Activated CD4-positive, alpha-beta T cell treated with anti-CD3 and anti-CD28 coated beads, Interleukin-2, Interleukin-4, amounts not matched to agents 100 ng/mL and 50 ng/mL, durations not matched to agents 16 hours and 8 hours (primary cell): ENCODE measurements at places on chromosomes 7 and 10.
A peak's percentile ranks its signal among the peaks of the same experiment; 100 is the strongest.

- DNase-seq, result peak; percentile 60
Observed at GRCh38 chr10:71696628-71697326, 22.8 kb downstream of the C10orf105 start.

DNA sequence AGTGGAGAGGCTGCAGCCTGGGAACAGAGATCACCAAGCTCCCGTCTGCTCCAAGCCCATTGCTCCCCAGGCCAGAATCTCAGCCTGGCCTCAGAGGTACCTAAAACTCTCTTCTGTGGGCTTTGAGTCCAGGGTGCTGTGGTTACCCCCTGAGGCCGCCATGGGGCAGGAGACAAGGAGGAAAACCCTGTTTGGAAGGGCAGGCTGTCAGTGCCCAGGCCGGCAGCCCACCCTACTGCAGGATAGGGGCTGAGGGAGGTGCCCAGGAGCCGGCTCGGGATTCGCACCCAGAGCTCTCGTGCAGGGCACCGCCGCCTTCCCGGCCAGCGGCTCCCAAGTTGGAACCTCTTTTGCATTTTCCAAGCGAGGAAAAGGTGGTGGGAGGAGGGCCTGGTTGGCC is 24.5 kb downstream of the UNCX start:
- DNase-seq, result no peak

DNA sequence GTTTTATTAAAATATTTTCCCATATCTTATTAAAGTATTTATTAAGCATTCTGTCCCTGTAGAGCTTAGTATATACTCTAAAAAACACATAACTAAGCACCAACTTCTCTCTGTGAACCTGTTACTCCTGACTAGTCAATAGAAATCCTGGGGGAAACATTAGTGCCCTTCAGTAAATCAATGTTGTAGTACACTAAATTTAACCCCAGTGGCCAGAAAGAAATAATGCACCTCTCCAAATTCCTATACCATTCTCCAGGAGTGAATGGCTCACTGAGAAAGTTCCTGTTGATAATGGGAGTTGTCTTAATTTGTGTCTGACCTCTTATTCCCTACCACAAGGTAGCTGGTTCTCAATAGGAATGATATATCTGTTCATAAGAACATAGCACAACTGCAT is 188.2 kb downstream of the SEMA3D start:
- no peak for DNase-seq

- DNase-seq, result no peak
Observed at GRCh38 chr7:75623390-75624133, 115.2 kb downstream of the HIP1 start.

DNA sequence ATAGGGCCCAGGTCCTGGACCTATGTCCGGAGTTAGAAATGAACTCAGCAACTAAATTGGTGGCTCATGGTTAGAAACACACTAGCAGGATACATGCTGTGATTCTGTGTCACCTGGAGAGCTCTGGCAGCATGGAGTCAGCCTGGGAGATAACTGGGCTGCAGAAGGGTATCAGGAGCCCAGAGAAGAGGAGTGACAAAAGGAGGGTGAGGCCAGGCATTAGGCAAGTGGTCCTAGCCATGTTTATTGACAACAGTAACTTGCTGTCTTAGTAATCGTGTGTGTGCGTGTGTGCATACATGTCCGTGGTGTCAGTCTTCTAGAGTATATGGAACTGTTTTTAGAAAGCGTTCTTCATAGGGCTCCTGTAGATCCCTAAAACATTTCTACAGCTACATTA is 157.5 kb upstream of the PHYHIPL start:
- no peak for DNase-seq

DNA sequence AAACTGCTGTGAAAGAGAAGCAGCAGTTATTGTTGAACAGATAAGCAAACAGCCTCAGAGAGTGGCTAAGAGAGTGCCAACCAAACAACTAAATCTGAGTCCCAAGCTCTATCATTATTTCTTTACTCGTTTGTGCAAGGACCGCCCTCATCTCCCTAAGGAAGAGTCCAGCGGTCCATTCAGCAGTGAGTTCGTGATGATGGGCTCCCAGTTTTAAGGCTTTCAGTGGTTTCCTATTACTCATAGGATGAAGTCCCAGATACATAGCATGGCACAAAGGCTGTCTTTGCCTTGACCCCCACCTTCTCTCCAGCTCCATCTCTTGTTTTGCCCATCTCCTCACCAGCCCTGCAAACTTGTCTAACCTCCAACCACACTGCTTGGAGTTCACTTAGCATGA is 24.3 kb upstream of the PDE1C start:
- no peak for DNase-seq

GRCh38 chr10:43912469-43912868 is 263.8 kb upstream of the ZNF32 start:
- DNase-seq, result no peak

GRCh38 chr10:94439275-94439861 is 37.0 kb downstream of the TBC1D12 start:
- DNase-seq, result no peak

- DNase-seq, result no peak
Observed at GRCh38 chr7:76359978-76360638, 1.3 kb upstream of the YWHAG start.

GRCh38 chr10:13376746-13377145 is 28.7 kb upstream of the SEPHS1 start:
- no peak for DNase-seq

DNA sequence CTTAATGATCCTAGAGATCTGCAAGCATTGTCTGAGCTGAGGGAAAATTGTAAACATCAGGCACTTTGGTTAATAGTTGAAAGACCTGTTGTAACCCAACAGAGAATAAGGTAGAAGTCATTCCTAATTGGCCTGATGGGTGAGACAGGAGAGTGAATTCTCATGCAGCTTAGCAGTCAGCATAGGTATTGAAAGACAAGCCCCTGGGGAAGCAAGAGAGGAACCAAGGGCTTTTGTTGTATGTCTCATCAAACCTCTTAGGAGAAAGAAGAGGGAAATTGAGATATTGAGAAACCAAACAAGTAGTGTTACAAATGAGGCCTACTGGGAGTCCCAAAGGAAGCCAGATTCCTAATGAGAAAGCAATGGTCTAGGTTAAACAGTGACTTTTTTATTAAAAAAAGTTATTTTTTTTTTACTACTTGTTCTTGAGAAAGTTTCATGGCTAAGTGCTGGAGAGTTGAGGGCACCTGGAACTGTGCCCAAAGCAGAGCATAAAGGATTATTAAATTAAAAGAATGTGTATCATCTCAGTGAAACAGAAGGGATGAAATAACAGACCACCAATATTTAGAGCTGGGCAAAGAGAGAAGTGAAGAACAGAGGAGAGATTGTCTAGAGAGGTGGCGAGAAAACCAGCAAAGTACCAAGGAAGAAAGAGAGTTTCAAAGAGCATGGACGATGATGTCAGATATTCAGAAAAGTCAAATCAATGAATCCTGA is 168.9 kb downstream of the CDK14 start:
- DNase-seq, result no peak

DNA sequence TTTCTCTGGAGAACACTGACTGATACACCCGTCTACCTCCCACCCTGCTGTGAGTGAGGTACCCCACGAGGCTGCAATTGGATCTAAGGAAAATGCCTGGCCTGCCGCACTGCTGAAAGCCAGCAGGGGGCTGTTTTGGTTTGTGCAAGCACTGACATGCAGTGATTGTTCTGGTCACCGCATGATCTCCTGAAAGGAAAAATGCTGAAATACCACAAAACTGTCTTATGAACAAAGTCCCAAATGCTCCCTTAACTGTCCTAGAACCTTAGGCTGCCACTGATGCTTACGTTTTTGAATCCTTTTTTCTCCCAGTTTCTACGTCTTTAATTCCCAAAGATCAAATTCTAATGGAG is 132.7 kb downstream of the JCAD start:
- DNase-seq, result no peak

DNA sequence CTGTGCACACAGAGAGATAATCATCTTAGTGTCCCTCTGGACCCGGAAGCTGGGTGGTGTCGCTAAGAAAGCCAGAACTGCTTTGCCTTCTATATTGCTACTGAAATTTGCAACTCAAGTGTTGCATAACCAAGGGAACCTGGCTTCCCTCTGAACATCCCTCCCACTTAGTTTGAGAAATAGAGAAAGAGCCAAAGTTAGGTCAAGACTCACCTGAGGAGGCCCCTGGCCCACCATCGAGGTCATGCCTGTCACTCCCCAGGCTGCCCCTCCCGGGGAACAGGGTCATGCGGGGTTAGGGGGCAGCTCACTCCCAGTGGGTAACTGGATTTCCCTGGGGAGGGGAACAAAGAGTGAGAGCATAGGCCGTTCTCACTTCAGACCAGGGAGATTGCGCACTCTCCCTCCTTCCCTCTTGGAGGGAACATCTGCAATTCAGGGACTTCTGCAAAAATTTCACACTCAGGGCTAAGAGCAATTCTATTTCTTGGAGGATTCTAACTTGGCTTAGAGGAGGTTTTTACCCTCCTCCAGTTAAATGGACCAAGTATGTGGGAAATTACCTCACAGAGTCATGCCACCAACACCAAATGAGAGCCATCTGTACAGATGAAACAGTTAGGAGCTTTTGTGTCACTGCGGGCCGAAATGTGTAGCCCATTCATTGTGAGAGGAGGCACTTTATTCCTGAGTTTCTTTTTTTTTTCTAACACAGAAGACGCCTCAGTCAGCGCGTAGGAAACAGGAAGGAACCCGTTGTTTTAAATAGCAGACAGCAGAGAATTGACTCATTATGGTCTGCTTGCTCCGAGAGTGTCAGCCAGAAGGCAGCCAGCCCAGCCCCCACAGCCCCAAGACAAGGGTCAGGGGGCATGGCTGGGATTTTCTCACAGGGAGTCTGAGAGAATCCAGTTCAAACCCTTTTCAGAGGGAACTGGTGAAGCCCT is 221.3 kb downstream of the ARHGAP12 start:
- peak; percentile 82 for DNase-seq

GRCh38 chr10:33493497-33493896 is 159.0 kb upstream of the NRP1 start:
- DNase-seq, result no peak

DNA sequence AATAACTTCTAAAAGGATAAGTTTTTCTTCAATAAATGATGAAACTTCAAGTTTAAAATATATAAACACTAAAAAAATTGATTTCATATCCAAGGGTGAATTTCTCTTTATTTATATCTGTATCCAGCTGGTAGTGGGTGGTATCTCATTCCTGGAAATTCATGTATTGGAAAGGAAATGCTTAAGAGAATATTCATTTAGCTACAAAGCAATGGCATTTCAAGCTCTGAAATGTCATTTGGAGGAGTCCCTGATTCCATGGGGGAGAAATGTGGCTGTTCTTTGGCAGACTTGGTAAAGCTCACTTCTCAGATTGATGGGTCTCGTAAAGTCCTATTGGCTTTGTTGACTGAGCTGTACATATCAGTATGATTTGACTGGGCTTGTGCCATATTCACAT is 156.3 kb upstream of the TEX47 start:
- DNase-seq, result no peak

GRCh38 chr7:105185290-105186010 is 171.4 kb downstream of the KMT2E start:
- DNase-seq, result no peak

DNA sequence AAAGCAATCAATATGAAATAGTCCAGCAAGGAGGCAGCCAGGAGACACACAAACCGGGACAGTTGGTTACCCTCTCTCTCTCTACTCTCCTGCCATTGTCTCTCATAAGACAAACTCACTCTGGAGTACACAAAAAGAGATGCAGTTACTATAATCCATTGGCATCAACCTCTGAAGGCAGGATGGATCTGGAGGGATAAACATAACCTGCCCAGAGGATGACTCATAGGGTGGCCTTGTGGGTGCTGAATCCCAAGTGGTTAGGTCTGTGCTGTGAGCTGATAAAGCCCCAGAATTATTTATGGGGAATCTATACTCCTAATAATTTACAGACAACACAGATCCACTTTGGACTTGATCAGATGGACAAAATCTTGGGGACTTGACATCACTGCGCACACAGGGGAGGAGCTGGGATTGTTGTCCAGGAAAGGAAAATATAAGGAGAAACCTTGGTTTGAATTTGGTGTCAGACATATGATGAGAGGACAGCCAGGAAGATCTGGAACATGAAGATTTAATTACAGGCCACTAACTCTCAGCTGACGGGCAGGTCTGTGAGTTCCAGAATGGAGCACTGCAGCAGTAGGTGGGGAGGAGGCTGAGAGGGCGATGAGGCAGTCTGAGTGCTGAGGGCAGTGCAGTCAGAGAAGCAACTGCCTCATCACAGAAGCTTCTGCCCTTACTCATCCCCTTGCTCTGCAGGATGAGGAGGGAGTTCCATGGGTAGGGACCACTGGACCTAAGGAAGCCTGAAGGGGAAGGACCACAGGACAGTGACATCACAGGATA is 113.9 kb upstream of the PRSS58 start:
- no peak for DNase-seq

GRCh38 chr7:33814400-33814799 is 90.9 kb upstream of the BMPER start:
- no peak for DNase-seq

DNA sequence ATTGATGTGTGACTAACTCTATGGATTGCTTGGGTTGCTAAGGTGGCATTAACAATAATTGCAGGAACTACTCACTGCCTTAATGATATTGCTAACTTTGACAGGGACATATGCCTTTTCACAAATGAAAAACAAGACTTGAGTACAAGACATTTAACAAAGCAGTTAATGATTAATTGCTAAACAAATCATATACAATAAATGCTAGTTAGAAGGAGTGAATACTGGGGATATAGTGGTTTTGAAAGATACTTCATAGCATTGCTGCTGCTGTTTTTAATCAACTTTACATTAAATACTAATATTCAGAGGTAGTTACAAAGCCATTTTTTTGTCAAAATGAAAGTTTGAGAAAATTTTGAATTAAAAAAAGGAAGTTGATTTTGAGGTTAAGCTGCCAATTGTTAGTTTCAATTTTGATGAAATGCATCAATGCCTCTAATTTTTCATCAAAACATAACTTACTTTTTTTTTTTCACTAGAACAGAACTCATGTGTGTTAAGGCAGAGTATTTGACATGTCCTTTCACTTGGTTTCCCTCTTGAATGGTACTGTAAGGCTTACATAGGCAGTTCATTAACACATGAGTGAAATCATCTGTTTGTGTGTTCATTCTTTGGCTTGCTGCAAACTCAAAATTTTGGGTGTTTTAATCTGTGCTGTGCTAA is 106.2 kb upstream of the SEMA3D start:
- no peak for DNase-seq

DNA sequence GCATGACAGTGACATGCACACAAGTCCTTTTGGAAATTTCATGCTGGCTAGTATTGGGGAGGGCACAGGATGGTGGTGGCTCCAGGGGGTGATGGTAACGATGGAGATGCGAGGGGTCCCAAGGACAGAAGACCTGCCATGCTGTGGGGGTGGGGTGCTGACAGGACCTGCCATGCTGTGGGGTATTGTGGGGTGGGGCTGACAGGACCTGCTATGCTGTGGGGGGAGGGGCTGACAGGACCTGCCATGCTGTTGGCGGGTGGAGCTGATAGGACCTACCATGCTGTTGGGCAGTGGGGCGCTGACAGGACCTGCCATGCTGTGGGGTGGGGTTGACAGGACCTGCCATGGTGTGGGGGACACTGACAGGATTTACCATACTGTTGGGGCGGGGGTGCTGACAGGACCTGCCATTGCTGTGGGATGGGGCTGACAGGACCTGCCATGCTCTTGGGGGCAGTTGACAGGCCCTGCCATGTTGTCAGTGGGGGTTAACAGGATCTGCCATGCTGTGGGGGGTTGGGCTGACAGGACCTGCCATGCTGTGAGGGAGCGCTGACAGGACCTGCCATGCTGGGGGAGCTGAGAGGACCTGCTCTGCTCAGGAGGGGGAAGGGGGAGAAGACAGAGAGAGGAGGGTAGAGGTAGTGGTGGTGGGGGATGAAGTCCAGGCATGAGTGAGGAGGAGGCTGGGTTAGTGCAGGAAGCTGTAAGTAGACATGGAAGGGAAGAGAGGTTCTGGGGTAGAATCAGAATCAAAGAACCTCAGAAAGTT is 36.2 kb upstream of the RET start:
- no peak for DNase-seq

GRCh38 chr7:39464350-39465054 is 101.7 kb upstream of the YAE1 start:
- DNase-seq, result no peak
